ENCODE measurements at places on chromosomes 2 and 18.
A peak's percentile ranks its signal among the peaks of the same experiment; 100 is the strongest.

- no peak for DNase-seq
These were observed 40.9 kb upstream of the ST8SIA3 start for GRCh38 chr18:57311472-57311871.

DNA sequence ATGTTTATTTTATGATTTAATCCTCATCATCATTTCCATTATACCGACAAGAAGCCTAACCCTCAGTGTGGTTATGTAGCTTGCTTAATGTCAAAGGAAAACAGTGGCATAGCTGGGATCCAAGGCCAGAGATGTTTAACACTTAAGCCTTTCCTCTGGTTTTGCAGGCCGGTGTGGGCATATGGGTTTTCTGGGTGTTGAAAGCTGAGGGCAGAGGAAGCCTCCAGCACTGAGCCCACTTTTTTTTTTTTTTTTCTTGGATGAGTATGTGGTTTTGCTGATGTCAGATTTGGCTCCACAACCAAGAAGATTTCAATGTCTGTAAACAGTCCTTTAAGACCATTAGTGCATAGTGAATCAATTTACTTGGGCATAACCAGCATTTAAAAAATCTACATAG is 41.3 kb downstream of the LHCGR start:
- no peak for DNase-seq

GRCh38 chr2:149729586-149729985 is 142.0 kb upstream of the MMADHC start:
- no peak for DNase-seq

- peak; percentile 68 for DNase-seq
These were observed 273.5 kb downstream of the CDH20 start for GRCh38 chr18:61606759-61607158.

DNA sequence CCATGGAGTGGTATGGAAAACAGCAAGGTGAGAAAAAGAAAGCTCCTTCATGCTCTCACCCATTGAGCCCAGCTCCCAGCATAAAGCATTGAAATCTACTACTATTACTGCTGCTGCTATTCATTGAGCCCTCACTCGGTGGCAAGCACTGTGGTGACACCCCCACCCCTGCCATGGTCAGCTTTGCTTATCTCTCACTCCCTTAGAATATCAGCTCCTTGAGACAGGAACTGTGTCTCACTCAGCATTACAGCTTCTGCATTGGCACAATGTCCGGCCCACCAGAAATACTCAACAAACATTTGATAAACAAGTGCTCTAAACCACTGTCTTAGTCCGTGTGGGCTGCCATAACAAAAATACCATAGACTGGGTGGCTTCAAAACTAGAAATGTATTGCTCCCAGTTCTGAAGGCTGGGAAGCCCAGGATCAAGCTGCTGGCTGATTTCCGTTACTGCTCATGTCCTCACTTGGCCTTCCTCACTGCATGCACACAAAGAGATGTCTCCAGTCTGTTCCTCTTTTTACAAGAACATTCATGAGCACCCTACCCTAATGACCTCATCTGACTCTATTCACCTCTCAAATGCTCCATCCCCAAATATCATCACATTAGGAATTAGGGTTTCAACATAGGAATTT is 116.3 kb downstream of the ZBTB7C start:
- no peak for DNase-seq

- DNase-seq = no peak
These were observed 12.4 kb upstream of the ADCYAP1 start for GRCh38 chr18:892316-892715.

- no peak for DNase-seq
These were observed 16.3 kb downstream of the CDC42EP3 start for GRCh38 chr2:37654932-37655841.

DNA sequence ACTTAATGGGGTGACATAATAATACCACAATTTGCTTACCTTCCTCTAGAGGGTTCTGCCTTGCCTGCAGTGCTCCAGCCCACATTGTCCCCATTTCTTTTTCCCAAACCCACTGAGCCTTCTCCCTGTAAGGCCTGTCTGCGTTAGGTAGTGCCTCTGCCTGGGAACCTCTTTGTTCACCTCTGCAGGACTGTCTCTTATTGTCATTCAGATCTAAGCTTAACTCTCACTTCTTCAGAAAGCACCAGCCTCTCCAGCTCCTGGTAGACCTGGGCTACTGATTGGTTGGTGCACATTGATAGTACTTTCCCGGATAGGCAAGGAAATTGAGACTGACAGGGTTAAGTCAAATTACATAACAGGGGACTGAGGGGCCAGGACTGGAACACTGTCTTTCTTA is 49.1 kb downstream of the CCDC85A start:
- no peak for DNase-seq

GRCh38 chr2:44171018-44171417 is 2.3 kb downstream of the PPM1B start:
- peak; percentile 25 for DNase-seq

- DNase-seq = no peak
These were observed 7.9 kb downstream of the SOCS6 start for GRCh38 chr18:70296781-70297180.

DNA sequence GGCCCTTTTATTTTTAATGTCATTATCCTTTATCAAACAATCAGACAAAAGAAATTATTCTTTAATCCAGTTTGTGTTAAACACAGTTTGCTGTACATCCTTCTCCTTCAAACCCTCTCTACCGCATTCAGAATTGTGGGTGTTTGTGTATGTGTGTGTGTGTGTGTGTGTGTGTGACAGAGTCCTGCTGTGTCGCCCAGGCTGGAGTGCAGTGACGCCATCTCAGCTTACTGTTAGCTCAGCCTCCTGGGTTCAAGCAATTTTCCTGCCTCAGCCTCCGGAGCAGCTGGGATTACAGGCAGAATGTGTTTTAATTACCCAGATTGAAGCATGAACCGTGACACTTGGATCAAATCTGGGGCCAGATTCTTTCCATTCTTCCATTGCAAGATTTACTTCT is 723.7 kb downstream of the DCDC2C start:
- DNase-seq = no peak

DNA sequence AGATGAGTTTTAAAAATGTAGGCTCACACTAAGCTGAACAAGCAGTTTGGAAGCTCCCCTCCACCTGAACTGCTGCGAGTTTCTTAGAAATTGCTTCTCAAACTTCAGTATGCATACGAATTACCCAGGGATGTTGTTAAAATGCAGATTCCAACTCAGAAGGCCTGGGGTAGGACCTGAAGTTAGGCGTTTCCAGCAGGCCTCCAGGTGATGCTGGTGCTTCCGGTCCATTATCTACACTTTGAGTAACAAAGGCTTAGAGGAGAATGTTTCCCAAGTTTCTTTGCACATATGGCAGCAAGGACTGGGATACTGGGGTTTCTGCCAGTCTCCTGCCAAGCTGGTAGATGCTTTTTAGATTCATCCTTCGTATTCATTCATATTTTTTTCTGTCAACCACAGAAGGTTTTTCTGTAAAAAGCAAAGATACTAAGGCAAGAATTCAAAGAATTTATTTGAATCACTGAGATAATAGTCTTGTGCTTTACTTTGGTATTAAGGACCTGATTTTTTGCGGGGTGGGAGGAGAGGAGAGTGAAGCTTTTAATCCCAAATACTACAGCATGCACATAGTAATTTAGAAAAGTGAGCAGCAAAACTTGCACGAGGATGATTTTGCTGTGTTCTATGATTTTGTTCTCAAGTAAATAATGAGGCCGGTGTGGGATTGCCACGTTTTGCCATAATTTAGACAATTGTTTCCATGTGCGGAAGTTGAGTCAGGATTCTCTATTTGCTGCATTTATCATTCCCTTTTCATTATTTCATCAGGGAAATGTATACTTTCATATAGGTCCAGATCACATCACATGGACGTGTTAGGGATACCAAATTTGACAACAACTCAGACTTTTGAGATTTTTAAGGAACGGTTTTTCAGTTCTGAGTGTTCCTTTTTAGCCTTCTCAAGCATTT is 137.6 kb upstream of the SPATS2L start:
- DNase-seq = no peak

DNA sequence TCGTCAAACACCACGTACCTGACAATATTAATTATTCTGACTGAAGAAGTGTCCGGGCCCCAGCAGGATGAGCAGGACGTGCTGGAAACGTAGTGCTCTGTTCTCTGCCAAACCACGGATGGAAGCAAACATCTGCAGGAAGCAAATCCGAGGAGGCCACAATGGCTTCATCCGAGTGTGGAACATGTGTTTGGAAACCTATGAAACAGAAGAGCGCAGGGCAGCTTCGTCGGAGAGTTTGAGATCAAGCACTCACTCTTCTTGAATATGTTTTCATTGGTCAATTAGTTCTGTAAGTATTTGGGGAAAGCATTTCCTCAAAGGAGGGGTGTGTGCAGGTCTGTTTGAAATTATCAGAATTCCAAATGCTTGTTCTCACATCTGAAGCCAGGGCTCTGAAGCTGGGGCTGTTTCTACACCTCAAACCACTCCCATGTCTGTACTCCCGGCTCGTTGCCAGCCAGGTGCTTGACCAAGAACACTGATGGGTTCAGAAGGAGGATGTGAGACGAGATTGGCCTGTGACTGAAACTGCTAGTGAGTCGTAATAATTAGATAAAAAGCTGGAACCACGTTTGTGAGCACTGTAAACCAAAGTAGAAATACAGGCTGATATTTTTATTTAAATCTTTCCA is 356.6 kb upstream of the SALL3 start:
- DNase-seq = no peak

- no peak for DNase-seq
These were observed 321.8 kb downstream of the RPRM start for GRCh38 chr2:153156743-153157142.

DNA sequence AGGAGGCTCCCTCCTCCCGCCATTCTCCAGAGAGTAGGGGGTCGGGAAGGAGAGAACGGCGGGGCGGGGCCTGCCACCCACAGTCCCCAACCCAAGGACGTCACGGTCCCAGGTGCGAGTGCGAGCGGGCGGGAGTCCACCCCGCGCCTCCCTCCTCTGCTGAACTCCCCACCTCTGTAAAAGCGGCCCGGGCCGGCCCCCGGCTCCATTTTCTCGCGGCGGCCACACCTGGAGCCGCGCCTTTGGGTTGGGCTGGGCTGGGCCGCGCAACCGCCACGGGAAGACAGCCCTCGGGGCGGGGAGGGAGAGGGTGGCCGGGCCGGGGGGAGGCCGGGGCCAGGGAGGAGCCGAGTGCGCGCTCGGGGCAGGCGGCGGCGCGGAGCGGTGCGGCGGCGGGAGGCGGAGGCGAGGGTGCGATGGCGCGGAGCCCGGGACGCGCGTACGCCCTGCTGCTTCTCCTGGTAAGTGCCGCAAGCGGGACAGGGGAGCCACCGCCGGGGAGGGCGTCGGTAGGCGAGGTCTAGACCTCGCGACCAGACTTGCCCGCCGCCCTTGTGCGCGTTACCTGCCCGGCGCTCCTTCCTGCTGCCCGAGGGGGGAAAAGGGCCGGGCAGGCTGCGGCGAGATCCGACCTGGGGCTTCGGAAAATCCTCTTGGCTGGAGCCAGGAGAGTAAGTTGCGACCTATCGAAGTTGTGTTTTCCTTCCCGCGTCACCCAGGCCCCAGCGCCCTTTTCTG is at the start of gene DSG2:
Gene DSG2 (plus strand): TSS at position 342 of the 738 bp plus-strand sequence. CDS start 75 bp downstream, at position 417.
- no peak for DNase-seq

GRCh38 chr18:48897531-48897930 is 53.2 kb downstream of the SMAD7 start:
- no peak for DNase-seq

- DNase-seq = no peak
These were observed 424.8 kb upstream of the ZEB2 start for GRCh38 chr2:144944546-144945220.

DNA sequence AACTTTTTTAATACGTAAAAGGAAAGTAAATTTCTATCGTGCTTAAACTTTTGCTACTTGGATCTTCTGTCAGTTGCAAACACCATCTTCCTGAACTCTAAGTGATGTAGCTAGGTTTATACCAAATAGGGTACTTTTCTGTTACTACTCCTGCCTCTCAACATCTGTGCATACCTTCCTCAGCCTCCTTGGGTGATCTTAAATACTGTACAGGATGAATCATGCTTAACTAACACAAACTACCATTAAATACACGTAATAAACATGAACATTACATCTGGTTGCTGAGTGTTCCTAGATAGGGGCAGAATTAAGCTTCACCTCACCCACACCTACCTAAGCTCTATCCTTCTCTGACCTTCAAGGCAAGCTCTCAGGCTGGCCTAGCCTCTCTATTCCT is 398.0 kb downstream of the TXNL1 start:
- peak; percentile 25 for DNase-seq

DNA sequence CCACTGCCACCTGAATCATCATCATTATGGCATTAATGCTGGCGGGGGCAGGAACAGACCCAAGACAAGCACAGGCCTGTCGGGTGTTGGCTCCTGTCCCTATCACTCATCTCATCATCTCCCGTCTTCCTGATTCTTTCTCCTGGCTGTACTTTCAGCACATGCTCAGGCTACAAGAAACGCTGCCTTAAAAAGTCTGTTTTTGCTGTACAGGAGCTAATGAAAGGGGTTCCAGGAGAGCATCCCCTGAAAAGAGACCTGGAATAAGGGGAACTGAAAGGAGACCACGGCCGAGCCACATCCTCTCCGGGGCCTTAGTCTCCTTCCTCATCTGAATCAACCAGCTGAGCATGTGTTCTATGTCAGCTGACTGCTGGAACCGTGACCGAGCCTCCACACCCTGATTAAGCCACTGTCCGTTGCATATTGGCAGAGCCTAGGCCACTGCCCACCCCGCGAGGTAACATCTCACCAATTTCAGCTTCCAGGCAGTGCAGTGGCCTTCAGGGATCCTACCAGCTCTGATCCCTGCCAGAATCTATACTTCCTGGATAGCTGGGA is 62.6 kb downstream of the DNMT3A start:
- DNase-seq = no peak

- DNase-seq = peak; percentile 35
These were observed 132.7 kb downstream of the SCG2 start for GRCh38 chr2:223469270-223470046.

DNA sequence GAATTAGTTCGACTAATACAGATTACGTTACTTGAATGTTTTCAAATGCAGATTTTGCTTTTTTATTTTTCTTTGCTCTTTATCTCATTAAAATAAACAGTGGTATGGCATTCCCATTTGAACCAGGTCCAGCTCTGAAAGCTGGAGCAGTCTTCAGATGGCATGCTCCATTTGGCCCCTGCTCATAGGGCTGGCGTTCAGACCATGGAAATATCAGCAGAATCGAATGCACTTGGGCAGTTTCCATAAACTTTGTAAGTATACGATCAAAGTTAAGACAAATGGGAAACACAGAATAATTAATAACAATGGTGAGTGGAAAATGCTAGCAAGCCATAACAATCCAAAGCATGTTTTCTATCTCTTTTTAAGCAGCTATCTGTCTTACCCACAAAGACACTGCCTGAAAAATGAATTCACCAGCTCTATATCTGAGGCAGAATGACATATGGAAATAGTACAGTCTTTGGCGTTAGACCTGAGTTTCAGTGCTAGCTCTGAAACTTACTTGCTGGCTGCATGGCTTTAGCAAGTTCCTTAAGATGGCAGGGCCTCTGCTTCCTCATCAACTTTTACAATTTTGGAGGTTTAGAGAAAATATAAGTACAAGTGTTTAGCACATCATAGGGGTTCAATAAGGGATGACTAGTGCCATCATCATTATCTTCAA is 131.6 kb downstream of the BCL2 start:
- no peak for DNase-seq

- DNase-seq = no peak
These were observed 508.9 kb upstream of the LRATD1 start for GRCh38 chr2:14123436-14124103.

GRCh38 chr2:111705711-111706336 is 178.2 kb downstream of the ANAPC1 start:
- DNase-seq = no peak

GRCh38 chr2:179745635-179746256 is 115.7 kb downstream of the ZNF385B start:
- DNase-seq = no peak

- no peak for DNase-seq
These were observed 68.3 kb downstream of the FAM117B start for GRCh38 chr2:202703091-202703490.
